ENCODE measurements at places on chromosomes 11 and 22. TPM values are rescaled to one million over a fixed set of nuclear protein-coding genes. Genes with fewer than 3 reads are reported as not detected.

The CHEK1 gene
- polyA plus RNA-seq, result 22.1 TPM

The EHBP1L1 gene
- polyA plus RNA-seq, result 56.3 TPM

The PLAAT2 gene
- 447 TPM for polyA plus RNA-seq

The FAM181B gene
- 5.4 TPM for polyA plus RNA-seq

The CTSW gene
- 1.4 TPM for polyA plus RNA-seq

The GGTLC3 gene
- 0.07 TPM for polyA plus RNA-seq

The TP53I11 gene
- polyA plus RNA-seq, result 105 TPM

The MYOD1 gene
- polyA plus RNA-seq, result not detected

The TPP1 gene
- polyA plus RNA-seq, result 43.9 TPM

The CTTN gene
- 124 TPM for polyA plus RNA-seq

The HMOX1 gene
- 68.6 TPM for polyA plus RNA-seq

The YAP1 gene
- 15.2 TPM for polyA plus RNA-seq

The KCNJ5 gene
- polyA plus RNA-seq, result not detected

The TENM4 gene
- 0.96 TPM for polyA plus RNA-seq

The SCN2B gene
- polyA plus RNA-seq, result under 0.01 TPM

The P4HA3 gene
- 0.53 TPM for polyA plus RNA-seq

The SLC6A5 gene
- polyA plus RNA-seq, result not detected

The PLAAT3 gene
- 43.0 TPM for polyA plus RNA-seq

The SHISAL1 gene
- polyA plus RNA-seq, result under 0.01 TPM

The SMDT1 gene
- polyA plus RNA-seq, result 164 TPM

The THAP12 gene
- polyA plus RNA-seq, result 30.4 TPM

The TMPRSS6 gene
- 2.2 TPM for polyA plus RNA-seq

The HIC2 gene
- polyA plus RNA-seq, result 1.9 TPM

The VEGFB gene
- polyA plus RNA-seq, result 59.7 TPM

The LRRC32 gene
- polyA plus RNA-seq, result 44.7 TPM

Measured in small intestine (tissue), 16 donors.